ENCODE measurements at places on chromosomes 1 and 21.

- DNase-seq = no peak
Observed at GRCh38 chr1:14748151-14748550, 149.7 kb downstream of the KAZN start.

- DNase-seq = no peak
Observed at GRCh38 chr21:14968029-14968428, 96.8 kb downstream of the NRIP1 start.

DNA sequence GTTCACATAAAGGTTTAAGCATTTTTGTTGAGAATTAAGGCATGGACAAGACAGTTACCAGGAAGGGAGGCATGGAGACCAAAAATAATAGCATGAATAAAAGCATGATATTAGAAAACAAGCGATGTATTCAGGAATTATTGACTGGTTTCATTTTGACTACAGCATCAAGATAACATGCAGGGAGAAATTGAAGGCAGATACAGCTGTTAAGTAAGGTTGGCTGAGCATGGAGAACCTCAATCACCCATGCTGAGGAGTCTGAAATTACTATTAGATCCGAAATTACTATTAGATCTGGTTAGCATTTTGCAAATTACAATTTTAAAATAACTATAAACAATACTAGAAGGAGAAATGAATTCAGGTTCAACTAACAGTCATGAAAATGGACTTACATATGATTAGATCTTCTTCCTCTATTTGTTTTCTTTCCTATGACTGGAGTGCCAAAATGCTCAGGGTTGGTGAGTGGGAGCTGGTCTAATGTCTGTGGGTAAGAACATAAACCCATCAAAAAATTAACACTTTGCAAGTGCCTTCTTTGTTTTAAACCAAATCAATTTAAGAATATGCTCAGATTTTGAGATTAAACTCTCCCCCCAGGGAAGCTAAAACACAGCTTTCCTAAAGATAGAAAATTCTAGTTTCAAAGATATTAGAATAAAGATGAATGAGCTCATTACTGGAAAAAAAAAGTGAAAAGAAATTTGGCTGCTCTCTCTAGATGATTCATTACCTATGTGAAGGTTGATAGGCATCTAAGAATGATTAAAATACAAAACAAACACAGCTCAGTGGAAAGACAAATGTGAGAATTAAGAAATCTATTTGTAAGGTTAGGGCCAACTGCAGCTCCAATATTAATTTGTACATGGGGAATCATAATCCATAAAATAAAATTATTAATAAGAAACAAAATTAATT is 81.7 kb downstream of the ARID4B start:
- no peak for DNase-seq

- DNase-seq = no peak
Observed at GRCh38 chr1:221839321-221839720, 97.4 kb upstream of the DUSP10 start.

- no peak for DNase-seq
Observed at GRCh38 chr1:220330265-220330664, 58.0 kb upstream of the RAB3GAP2 start.

GRCh38 chr1:116577759-116578314 is 7.0 kb upstream of the CD58 start:
- no peak for DNase-seq

- no peak for DNase-seq
Observed at GRCh38 chr1:156284112-156284511, at the start of gene TMEM79. Gene TMEM79, plus strand, starts transcription at chr1:156284325. Its CDS starts 902 bp downstream, at chr1:156285227.

DNA sequence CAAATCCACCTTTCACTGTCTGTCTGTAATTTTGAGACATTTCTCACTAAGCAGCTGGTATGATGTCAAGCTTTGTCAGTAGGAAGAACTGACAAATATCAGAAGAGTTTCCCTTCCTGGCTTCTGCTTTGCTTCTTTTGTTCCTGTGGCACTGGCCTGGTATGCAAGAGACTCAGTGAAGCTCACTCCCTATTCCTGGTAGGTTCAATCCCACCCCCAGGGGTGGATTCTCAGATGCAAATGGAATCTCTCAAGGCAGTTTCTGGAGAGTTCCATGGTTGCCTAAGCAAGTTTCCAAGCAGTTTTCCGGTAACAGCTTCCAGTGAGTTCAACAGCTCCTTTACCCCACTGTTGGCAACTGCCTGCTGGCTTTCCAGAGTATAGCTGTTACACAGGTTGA is 683.4 kb downstream of the PTPRC start:
- DNase-seq = no peak

DNA sequence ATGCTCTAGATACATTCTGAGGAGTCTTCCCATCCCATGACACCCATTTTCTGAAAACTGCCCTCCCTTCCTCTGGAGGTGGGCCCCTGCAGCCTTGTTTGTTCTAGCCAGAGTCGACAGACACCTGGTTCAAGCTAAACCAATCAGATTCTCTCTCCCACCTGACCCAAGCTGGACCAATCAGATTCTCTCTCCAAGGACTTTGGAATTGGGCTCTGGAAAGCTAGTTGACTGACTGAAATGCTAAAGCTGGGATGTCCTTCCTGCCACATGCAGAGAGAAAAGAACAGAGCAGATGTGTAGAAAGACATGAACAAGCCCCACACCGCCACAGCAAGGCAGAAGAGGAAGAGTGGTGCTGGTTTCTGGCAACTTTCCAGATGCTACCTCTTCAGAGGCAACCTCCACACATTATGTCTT is 24.6 kb downstream of the ASAP3 start:
- no peak for DNase-seq

GRCh38 chr1:163102590-163102989 is 33.4 kb downstream of the RGS4 start:
- no peak for DNase-seq

DNA sequence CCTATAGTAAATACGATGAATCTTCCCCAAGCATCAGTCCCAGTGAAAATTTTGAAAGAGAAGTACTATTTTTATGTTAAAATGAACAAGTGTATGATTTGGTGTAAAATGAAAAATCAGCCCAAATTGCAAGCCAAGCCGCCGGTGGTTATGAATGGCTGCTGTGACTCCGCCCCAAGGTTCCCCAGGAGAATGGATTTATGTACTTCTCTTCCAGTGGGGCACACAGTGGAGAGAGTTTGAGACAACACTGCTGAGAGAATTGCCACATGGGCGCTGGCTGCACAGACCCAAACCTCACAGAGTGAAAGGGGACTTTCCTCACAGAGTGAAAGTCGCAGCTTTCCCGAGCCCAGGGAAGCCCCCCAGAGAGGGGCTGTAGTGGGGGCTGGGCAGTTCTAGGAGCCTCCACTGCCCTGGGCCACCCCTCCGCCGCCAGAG is 24.0 kb downstream of the CDK18 start:
- no peak for DNase-seq

GRCh38 chr21:32193098-32193465 is 85.8 kb downstream of the MIS18A start:
- no peak for DNase-seq

GRCh38 chr1:221331273-221332183 is 410.4 kb downstream of the DUSP10 start:
- no peak for DNase-seq

GRCh38 chr1:149995927-149996326 is 14.6 kb downstream of the OTUD7B start:
- no peak for DNase-seq

- DNase-seq = no peak
Observed at GRCh38 chr1:21129407-21129806, 47.3 kb downstream of the EIF4G3 start.

GRCh38 chr1:200291106-200291505 is 118.7 kb downstream of the ZNF281 start:
- DNase-seq = no peak

DNA sequence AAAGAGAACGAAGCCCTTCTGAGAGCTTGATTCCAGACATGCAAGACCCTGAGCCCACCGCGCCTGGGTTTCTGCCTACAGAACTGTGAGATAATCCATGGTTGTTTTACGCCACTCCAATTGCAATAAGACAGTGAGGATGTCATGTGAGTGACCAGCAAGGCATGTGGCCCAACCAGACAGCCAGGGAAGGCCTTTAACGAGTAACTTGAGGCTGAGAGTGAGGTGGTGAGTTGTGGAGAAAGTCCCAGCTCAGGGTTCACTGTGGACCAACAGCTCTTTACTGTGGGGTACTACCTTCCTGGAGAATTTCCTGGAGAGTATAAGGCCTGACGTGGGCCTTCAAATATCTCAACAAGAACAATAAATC is 153.9 kb downstream of the ETS2 start:
- no peak for DNase-seq

DNA sequence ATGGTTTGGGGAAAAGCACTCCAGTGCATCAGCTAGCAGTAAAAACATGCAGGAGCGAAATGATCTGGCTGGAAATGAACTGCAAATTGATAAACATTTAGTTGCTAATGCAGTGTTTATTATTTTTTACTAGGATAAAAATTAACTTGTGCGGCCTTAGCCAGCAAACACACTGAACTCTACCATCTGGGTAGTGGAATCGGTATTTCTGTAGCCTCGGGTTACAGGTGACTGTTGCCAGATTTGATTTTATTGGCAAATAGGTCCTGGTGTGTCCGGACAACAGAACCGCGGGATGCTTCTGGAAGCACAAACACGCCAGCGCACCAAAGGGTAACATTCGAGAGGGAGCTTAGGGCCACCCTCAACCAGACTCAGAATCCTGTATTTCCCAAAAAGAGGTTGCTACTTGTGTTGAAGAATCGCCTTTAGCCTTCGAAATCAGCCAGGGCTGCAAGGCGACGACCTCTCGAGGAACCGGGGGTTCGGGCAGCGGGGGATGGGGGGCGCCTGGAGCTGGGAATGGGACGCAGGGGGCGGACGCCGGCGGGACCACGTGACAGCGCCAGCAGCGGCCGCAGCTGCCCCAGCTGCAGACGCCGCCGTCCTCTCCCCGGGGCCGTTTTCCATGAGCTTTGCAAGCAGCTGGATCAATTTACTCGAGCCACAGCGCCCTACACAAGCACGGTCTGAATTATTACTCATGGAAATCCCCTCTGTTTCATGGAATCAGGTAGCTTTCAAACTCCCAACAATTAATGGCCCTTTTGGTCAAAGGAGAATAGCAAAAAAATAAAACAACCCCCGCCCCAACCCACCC is 158.8 kb downstream of the TOMM20 start:
- DNase-seq = no peak

GRCh38 chr1:29575277-29575676 is 339.0 kb downstream of the PTPRU start:
- no peak for DNase-seq

GRCh38 chr1:153652805-153653500 is 5.5 kb upstream of the SNAPIN start:
- DNase-seq = no peak

- no peak for DNase-seq
Observed at GRCh38 chr1:116325922-116326321, 47.1 kb upstream of the ATP1A1 start.

- no peak for DNase-seq
Observed at GRCh38 chr1:234645964-234646363, 36.0 kb upstream of the IRF2BP2 start.

DNA sequence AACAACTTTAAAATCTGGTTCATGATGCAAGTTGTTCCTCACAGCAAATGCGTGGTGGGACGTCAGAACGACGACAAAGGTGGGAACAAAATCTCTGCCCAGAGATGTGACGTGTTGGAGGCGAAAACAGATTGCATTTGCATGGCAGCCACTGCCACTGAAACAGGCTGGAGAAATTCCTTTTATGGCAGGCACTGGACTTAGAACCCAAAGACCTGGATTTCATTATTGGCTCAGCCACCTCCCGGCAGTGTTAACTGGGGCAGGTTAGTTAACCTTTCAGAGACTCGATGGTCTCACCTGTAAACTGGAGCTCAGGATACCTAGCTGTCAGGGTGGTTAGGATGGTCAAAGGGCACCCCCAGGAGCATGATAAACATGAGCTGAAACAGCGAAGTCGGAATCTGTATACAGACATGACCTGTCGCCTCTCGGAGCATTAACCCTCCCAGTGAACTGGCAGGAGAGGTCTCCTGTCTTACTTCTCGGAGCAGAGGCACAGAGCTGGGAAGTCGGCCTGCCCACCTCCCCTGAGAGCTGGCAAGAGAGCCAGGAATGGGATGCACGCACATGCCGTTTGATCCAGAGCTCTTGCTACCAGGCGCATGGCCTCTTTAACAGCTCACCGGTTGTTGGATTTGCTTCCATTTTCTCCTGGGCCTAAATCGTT is 59.2 kb upstream of the TARBP1 start:
- no peak for DNase-seq

- DNase-seq = no peak
Observed at GRCh38 chr1:59340411-59341307, 43.8 kb downstream of the FGGY start.

DNA sequence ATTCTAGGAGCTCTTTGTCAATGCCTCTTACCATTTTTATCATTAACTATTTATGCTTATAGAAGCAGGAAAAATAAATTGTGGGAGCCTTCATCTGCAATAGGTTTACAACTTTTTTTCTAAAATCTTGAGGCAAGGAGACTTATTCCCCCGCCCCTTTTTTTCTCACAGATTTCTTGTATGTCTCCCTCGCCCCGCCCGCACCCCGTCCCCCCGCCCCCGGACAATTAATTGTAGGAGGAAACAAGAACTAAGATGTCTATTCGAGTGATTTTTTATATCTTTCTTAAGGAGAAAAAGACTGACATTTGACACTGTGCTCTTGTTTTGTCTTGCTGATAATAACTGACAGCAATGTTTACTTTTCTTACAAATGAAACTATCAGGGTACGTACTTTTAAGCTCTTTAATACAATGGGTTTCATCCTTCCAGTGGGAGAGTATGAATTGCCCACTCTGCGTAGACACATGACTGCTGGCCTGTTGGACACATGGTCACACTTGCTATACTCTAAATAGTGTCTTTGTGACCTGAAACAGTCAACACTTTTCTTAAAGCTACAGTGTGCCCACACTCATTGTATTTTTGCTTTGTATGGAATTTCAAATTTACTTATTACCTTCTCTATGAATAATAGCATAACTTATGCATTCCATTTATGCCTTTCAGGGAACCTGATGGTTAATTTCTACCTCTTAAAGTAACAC is 1.5 kb upstream of the IVNS1ABP start:
- DNase-seq = no peak

DNA sequence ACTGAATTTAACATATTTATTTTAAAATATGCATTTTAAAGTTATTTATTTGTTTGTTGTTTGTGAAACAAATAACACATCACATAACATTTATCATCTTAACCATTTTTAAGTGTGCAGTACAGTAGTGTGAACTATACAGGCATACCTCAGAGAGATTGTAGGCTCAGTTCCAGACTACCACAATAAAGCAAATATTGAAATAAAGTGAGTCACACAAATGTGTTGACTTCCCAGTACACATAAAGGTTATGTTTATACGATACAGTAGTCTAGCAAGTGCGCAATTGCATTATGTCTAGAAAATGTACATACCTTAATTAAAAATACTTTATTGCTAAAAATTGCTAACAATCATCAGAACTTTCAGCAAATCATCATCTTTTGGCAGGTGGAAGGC is 739.4 kb upstream of the ADGRL4 start:
- DNase-seq = no peak

- no peak for DNase-seq
Observed at GRCh38 chr1:156119503-156120209, 5.1 kb downstream of the LMNA start.
